Ascending aorta (tissue), 2 donors: ENCODE measurements at places on chromosomes 2 and 18. TPM values are rescaled to one million over a fixed set of nuclear protein-coding genes. Genes with fewer than 3 reads are reported as not detected.

EVX2 gene
- not detected for total RNA-seq

PSMA8 gene
- total RNA-seq: not detected

SERPINB10 gene
- total RNA-seq: not detected

HOXD4 gene
- total RNA-seq: 13.6 TPM

VSNL1 gene
- total RNA-seq: not detected

SERPINB4 gene
- total RNA-seq: not detected

TUBA4B gene
- total RNA-seq: not detected
